ENCODE measurements at places on chromosomes 11 and 22.

GRCh38 chr11:60084631-60085273 is 3.7 kb upstream of the MS4A2 start:
- DNase-seq = no peak

DNA sequence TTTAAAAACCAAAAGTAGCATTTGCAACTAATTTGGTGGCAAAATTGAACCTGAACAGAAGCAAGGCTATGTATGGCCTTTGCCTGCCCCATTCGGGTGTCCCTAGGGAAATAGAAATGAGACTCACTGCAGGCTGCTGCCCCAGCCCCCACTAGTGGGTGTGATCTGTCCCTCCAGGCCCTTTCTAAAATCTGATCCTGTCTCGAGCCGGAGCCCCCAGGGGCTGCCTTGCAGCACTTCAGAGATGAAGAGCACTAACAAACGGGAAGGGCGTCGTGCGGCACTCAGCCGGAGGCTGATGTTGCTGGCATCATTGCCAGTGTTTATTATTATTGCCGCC is 43.2 kb downstream of the CD82 start:
- no peak for DNase-seq

- no peak for DNase-seq
Measured at GRCh38 chr22:49590851-49591445, 236.7 kb downstream of the BRD1 start.

DNA sequence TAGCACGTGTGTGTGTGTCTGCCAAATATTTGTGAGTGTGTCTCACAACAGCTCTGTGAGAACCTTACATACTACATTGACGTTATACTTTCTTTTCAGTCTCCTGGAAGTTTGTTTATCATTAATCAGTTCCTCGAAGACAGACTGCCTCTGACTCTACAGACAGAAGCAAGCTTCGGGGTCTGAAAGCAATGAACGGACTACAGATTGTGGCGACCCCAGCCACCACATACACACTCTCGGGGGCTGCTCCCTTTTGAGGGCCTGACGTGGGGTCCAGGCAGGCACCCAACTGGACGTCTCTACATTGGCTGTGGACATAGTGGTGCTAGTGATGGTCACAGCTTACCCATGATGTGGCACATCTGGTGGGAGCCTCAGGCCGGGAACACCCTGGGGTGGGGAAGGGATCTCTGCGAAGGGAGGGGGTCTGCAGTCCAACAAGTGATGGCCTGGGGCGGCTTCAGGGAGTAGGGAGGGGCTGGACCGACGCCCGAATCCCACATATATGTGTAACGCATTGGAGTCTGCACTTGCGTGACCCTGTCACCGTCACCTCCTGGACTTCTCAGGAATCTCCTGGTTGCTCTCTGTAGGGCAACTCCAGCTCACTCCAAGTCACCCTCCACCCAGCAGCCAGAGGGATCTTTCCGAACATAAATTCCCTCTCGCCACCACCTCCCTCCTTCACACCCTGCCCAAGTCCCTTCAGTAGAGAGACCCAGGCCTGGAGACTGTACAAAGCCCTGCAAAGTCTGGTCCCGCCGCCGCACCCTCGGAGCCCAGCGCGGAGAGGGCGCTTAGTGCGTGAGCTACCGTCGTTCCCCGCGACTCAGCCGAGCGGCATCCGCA is 30.4 kb upstream of the TRIM29 start:
- no peak for DNase-seq

- no peak for DNase-seq
Measured at GRCh38 chr11:68138237-68138636, 17.0 kb upstream of the CHKA start.

GRCh38 chr11:88359541-88359940 is 22.0 kb upstream of the CTSC start:
- DNase-seq = no peak

GRCh38 chr11:103892603-103893002 is 143.8 kb upstream of the DDI1 start:
- DNase-seq = no peak

DNA sequence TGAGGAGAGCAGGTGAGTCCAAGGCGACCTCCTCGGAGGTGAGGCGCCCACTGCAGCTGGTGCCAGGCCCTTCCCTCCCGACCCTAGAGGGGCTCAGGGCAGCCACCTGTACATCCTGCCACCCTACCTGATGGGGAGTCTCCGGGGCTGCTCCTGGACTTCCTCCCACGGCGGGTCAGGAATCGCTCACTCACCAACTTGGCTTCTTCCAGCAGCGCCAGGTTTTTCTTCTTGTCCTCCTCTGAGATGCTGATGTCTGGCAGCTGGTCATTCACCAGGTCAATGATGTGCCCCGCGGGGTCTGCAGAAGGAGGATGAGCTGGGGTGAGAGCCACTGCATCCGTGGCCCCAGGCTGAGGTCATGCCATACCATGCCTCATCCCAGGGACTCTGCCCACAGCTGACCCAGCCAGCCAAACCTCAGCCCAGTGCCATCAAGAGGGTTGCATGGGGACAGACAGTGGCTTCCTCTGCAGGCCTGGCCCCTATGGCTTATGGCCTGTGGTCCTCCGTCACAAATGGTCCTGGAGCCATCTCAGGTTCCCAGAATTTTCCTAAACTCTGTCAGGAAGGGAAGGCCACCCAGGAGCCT is 61.0 kb upstream of the LYVE1 start:
- DNase-seq = no peak

DNA sequence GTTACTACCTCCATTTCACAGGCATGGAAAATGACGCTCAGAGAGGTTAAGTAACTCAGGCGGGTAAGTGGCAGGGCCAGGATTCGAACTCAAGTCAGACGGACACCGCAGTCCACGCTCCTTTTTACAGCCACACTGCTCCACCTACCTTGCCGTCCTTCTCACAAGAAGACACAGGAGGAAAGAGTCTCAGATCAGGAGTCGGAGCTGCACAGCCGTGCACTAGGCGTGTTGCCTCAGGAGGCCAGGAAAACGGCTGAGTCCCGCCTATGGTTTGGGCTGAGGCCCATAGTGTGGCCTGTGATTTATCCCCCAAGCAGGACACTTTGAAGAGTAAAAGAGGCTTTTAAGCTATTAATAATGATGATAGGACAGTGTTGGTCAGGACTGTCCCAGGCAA is 44.7 kb upstream of the CD5 start:
- no peak for DNase-seq

GRCh38 chr22:27571463-27572277 is 229.9 kb downstream of the MN1 start:
- no peak for DNase-seq

DNA sequence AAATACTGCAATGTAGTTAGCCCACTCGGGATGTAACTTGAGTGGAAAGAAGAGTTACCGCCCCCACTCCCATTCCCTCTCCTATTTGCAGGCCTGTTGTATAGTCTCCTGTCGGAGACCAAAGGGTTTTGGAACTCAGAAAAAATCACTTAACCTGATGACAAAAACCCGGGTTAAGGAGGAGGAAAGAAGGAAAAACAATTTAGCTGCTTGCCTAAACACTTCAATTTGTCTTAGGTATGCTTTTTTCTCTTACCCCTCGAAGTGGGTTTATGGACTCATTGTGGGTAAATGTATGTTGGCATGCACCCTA is 2.2 kb downstream of the YAP1 start:
- no peak for DNase-seq

DNA sequence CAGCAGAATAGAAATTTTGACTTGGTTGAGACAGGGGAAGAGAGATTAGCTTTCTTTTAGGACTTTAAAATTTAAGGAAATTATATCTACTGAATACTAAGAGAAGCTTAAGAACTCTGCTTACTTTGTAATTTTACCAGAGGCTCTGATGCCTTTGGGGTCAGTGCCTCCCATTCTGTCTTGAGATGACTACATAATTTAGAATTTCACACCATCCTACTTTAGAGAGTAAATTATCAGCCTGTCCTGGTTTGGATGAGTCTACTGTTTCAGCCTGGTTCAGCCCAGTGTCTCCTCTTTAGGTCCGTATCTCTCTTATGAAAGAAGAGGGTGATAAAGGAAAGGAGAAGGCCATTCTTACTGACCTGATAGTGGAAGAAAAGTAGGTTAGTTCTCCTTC is 9.8 kb downstream of the NUCB2 start:
- DNase-seq = no peak

DNA sequence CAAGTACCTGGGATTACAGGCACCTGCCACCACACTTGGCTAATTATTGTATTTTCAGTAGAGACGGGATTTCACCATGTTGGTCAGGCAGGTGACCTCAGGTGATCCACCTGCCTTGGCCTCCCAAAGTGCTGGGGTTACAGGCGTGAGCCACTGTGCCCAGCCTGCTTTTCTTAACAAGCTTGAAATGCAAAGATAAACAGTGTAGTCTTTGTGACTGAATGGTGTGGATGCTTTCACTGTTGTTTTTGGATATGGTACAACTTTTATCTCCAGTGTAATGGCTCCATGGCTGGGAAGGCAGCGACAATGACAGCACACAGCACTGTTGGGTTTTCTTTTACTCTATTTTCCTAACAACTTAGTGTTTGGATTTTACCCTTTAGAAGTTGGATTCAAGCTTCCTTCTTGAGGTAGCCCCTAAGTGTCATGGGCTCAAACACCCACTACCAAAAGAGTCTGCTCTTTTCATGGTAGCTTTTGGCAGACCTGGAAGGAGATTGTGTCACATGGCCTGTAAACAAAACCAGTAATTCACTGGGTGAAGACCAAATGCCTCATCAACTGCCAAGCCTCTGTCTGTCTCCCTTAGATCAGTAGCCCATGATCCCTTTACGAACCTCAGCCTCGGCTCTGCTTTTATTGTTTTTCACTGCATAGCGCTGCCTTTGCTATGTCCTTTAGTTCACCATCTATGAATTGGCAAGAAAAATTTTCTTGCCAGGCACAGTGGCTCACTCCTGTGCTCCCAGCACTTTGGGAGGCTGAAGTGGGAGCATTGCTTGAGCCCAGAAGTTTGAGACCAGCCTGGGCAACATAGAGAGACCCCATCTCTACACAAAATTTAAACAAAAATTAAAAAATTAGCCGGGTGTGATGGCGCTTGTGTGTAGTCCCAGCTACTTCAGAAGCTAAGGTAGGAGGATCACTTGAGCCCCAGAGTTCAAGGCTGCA is 6.4 kb downstream of the VPS51 start:
- DNase-seq = no peak

GRCh38 chr11:119180729-119181676 is 4.3 kb upstream of the NHERF4 start:
- DNase-seq = no peak

DNA sequence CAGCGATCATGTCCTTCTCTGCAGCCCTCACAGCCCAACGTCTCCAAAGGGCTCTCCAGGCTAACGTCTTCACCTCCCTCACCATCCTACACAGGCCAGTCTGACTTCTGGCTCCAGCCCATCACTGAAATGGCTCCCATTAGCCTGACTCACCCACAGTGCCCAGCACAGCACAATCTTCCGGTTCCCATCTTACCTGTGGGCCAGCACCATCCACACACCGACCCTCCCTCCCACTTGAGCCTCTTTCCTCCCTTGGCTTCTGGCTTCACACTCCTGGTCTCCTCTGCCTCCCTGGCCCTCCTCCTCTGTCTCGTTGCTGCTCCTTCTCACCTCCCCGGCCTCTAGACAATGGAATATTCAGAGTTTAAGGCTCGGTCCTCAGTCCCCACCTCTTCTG is 51.2 kb downstream of the PDE2A start:
- DNase-seq = no peak

DNA sequence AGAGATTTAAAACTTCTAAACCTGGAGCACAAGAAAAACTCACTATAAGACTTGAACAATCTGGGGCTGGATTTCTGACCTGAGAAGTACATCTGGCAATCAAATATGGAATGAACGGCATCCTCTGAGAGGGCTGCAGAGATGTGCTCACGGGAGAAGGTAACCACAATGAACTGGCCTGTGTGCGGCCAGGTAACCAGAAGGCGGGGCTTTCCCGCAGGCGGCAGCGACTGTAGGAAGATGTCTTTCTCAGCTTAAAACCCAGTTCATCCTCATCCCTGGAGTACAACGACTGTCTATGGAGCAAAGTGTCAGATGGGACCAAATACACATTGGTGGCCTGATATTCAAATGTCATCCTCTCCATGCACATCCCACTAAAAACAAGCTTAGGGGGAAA is 24.5 kb downstream of the MICAL3 start:
- DNase-seq = no peak

- no peak for DNase-seq
Measured at GRCh38 chr11:15555161-15555560, 440.4 kb downstream of the INSC start.

- no peak for DNase-seq
Measured at GRCh38 chr22:23899042-23899745, 5.0 kb downstream of the MIF start.

DNA sequence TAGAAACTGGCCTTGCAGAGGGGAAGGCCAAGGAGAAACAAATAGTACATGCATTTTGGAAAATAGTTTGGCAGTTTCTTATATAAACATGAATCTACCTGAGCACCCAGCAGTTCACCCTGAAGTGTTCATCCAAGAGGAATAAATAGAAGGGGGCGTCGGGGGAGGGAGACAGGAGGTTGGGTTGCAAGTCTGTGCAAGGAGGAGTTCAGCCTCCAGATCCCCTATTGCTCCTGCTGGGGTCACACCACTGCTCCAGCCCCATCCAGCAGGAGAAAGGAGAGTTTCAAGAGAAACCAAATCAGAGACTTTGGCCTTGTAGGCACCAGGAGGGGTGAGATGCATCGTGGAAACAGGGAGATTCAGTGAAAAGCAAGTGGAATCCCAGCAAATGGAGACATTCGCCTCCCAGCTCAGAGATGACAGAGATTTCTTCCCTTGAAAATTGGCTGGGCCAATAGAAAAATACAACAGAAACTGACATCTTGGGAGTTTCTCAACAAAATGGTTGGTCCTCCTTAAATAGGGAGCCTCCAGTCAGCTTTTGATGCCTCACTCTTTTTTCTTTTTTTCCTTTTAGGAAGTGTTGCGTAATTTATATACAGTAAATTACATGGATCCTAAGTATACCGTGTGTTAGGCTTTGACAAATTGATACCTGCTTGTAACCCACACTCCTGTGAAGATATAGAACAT is 34.1 kb downstream of the OTOG start:
- DNase-seq = no peak

DNA sequence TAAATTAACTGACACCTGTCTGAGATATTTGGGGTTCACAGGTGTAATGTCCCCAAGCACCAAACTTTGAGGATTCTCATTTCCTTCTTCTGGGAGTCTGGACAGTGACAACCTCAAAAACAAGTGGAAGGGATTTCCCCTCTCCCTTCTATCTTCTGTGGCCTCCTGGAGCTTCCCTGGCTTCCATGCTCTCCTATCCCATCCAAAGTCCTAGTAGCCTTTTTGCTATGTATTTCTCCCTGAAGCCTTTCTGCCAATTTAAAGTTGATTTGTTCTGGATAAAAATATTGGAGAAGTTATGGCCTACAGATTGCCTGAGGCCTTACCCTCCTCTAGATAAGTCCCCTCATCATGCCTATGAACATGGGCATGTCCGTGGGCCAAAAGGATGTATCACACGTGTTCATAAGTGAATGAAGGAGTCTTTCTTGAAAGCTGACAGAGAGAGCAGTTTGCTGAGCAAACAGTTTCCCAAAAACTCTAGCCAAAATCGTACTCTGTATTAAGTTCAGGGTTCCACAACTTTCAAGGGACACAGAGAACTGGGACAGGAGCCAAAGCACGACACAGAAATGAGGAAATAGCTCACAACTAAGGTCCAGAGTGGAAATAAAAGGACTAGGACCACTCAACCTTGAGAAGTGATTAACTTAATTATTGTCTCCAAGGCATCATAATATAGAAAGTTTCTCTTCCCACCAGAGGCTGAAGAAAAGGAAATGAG is 6.7 kb downstream of the HEPACAM start:
- no peak for DNase-seq

- no peak for DNase-seq
Measured at GRCh38 chr11:35115688-35116030, 23.3 kb upstream of the CD44 start.

- DNase-seq = no peak
Measured at GRCh38 chr11:796565-797295, 1.4 kb downstream of the SLC25A22 start.

Data from activated CD4-positive, alpha-beta T cell treated with anti-CD3 and anti-CD28 coated beads, Interleukin-2, amount 50 U/mL, for 1 hour (primary cell).